ENCODE measurements at places on chromosomes 1 and 21.

DNA sequence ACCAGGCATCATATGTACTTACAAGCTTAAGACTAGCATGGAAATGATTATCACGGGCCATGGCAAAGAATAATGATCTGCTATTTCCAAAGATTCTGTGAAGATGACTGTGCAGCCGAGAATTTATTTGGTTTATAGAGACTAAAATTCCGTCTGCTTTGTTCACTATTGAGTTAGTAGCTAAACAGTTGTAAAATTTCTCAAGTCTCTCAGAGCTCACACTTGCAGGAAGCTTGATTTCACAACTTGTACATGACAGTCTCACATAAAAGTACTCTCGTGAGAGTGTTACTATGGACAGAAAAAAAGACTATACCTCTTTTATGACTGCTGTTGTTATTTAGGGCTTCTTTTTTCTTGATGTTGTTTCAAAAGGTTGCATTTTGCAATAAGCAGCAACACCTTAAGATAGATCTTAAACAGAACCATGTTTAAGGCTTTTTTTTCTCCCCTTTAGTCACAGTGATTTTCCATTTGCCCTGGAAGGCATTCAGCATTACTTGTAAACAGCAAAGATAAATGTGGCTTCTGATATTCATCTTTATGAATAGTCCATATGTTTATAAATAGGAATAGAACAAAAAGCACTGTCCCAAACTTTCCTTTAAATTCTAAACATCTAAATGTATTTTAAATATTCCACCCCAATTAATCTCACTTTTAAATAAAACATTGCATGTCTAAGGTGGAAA is 24.8 kb downstream of the ST6GALNAC5 start:
- DNase-seq = no peak

DNA sequence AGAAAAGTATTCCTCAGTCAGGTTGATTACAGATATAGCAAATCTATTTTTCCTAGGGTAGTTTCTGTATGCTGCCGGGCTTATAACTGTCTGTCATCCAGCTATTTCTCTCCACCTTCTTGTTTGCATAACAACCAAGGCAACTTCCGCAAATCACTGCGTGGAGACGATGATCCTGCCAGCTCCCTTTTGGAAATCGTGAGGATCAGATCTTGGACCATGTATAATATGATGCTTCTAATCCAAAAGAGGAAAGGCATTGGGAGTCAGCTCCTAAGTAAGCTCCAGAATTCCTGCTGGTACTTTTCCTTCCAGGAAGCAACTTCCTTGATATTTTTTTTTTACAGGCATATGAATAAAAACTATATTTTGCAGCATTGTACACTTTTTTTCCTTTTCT is 445 bp upstream of the RGS4 start:
- DNase-seq = no peak

DNA sequence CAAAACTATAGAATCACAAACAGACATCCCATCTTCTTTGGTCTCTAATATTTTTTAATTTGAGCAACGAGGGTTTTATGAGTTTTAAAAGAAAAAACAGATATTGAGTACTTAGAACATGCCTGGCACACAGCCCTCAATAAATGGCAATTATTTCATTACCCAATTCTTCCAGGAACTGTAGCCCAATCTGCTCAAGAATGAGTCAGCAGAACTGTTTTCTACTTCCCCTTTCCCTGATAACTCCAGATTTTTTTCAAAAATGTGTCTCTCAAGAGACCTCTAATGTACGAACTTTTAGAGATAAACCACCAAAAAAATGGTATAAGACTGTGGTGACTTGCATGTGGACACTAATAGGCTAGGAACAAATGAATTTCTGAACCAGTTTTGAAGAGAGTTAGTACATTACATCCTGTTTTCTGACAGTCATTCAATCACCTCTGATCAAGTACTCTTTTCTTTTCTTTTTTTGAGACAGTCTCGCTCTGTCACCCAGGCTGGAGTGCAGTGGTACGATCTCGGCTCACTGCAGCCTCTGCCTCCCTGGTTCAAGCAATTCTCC is 11.5 kb downstream of the ABL2 start:
- no peak for DNase-seq

- DNase-seq = no peak
These were observed 111.1 kb downstream of the SMYD2 start for GRCh38 chr1:214391873-214392645.

- no peak for DNase-seq
These were observed 244.6 kb upstream of the MAP1LC3C start for GRCh38 chr1:242243472-242243871.

- peak; percentile 45 for DNase-seq
These were observed 106.1 kb downstream of the KIAA0319L start for GRCh38 chr1:35451125-35451528.

GRCh38 chr1:206782448-206782847 is 10.2 kb upstream of the IL10 start:
- DNase-seq = no peak

GRCh38 chr1:222196736-222197135 is 351.2 kb downstream of the HHIPL2 start:
- DNase-seq = no peak

GRCh38 chr1:83060221-83060620 is 938.7 kb downstream of the TTLL7 start:
- DNase-seq = no peak

DNA sequence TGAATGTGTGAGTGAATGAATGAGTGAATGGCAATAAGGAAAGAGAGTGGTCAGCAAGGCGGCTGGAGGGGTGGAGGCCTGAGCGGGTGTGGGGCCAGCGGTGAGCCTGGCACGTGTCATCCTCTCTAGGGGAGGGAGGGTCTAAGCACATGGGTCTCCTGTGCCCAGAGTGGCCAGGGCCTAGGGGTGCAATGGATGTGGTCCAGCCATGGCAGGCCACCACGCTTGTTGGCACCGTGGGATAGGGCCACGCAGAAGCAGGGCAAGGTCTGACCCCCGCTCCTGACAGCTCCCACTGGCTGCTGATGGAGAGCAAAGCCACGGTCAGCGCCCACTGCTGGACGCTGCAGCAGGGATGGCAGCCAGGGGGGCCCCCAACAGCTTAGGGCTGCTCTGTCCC is 19.5 kb upstream of the SPSB1 start:
- DNase-seq = no peak

GRCh38 chr1:178192686-178193085 is 98.8 kb downstream of the RASAL2 start:
- DNase-seq = no peak

DNA sequence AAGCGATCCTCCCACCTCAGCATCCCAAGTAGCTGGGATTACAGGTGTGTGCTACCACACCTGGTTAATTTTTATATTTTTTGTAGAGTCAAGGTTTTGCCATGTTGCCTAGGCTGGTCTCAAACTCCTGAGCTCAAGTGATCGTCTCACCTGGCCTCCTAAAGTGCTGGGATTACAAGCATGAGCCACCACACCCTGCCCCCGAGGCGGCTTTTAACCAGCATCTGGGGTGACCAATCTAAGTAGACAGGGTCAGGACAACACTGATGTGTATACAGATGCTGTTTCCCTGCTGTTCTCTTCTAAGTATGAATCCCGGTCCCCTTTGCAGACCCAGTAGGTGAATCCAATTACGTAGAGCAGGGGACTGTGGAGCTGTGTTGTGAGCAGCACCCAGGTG is 23.9 kb downstream of the THAP3 start:
- DNase-seq = no peak

DNA sequence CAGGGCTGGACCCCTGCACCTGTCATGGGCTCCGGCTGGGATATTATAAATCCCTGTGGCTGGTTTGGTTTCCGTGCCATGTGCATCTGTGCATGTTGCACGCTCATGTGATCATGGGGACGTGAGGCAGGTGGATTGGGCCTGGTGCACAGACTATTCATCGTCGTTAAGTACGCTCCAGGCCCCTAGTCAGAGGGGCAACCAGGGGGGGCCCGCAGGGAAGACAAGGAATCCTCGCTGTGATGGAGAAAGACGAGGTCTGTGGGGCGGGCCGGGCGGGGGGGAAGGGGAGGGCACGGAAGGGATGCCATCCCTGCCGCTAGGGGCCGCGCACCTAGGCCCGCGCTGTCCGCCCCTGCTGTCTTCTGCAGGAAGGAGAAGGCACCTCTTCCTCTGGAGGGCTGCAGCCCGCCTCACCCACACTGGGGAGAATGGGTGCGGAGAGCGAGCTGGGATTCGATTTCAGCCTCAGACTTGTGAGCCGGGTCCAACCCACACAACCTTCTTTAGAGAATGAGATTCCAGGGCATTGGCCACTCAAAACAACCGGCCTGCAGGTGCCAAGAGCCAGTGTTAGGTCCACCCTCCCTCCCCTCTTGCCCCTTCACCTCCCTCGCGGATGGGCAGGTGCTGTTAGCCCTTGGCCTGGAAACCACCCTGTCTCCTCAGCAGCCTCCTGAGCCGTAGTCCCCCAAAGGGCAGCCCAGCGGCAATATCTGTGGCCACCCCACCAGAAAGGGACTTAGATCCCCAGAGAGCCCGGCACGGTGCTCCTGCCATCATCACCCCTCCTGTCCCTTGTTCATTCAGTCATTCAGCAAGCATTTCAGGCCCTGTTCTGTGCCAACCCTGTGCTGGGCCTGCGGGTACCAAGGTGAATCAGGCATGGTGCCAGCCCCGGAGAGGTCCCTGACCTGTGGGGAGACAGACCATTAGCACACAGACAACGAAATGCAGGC is 950 bp upstream of the LRP8 start:
- no peak for DNase-seq

GRCh38 chr1:217917281-217917887 is 286.2 kb downstream of the SPATA17 start:
- DNase-seq = no peak

- no peak for DNase-seq
These were observed 13.8 kb upstream of the KDM4A start for GRCh38 chr1:43636006-43636641.

- no peak for DNase-seq
These were observed 43.2 kb downstream of the PHACTR4 start for GRCh38 chr1:28412731-28413130.

DNA sequence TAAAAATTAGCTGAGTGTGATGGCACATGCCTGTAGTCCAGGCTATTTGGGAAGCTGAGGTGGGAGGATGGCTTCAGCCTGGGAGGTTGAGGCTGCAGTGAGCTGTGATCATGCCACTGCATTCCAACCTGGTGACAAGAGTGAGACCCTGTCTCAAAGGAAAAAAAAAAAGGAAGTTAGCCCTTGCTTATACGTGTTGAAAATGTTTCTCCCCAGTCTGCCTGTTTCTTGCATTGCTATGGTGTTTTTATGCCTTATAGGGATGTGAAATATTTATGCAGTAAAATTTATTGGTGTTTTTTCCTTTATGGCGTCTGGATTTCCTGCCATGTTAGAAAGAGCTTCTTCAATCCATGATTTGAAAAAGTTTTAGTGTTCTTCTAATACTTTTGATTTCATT is 3.6 kb upstream of the RERE start:
- no peak for DNase-seq

DNA sequence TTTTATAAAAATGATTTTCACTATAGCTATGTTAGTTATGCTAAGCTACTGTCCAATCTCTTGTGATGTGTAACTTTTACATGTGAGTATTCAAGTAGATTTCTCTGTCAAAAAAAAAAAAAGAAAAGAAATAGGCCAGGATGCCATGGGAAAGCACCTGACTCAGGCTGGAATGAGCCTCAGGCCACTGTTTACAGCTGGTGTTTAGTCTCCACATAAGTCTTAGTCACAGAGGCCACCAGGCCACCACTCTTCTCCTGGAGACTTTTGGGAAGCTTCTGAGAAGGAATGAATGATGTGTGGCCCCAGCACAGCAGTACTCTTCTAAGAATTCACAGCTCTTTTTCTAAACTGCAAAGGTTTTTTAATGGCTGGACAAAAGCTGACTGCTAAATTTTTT is 48.9 kb downstream of the CHML start:
- DNase-seq = no peak

DNA sequence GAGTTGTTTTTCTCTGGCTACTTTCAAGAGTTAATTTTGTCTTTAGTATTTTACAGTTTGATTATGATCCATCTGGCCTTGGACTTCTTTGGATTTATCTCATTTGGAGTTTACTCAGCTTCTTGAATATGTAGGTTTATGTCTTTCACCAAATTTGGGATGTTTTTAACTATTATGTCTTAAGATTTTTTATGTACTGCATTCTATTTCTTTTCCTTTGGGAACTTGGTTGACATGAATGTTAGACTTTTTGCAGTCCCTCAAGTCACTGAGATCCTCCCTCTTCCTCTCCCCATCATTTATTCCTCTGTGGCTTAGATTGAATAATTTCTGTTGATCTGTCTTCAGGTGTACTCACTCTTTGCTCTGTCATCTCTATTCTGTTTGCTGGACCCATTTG is 112.0 kb downstream of the XPR1 start:
- DNase-seq = no peak

- no peak for DNase-seq
These were observed 84.7 kb downstream of the RIPK4 start for GRCh38 chr21:41681939-41682718.

DNA sequence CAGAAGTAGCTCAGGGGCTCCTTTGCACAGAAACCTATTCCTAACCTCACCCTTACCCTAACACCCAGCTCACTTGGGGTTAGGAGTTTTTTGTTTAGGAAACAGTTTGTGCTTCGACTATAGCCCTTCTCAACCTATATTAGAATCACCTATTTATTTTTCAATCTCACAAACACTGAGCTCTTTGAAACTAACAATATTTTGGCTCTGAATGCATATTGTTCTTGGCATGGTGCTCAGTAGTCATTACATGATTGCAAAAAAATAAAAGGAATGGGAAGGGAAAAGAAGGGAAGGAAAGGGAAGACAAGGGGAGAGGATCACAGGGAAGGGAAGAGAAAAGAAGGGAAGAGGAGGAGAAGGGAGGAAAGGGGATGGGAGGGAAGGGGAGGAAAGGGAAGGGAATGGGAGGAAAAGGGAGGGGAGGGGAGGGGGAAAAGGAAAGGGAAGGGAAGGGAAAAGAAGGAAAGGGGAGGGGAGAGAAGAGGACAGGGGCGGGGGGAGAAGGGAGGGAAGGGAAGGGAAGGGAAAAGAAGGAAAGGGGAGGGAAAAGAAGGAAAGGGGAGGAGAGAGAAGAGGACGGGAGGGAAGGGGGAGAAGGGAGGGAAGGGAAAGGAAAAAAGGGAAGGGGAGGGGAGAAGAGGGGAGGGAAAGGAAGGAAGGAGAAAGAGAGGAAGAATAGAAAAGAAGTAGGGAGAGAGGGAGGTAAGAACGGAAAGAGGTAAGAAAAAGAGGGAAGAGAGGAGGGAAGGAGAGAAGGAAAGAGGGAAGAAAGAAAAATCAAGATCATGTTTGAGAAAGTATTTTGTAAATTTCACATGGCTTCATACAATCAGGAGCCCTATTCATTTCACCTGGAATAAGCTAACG is 484.1 kb upstream of the NFIA start:
- no peak for DNase-seq

GRCh38 chr1:116067566-116067890 is 43.7 kb upstream of the MAB21L3 start:
- no peak for DNase-seq
